ENCODE measurements at places on chromosomes 13 and 19.

GRCh38 chr13:40515702-40516101, 150.7 kb downstream of the FOXO1 start:
- DNase-seq = no peak

GRCh38 chr13:48975101-48975855, 434 bp upstream of the FNDC3A start:
- DNase-seq = no peak

DNA sequence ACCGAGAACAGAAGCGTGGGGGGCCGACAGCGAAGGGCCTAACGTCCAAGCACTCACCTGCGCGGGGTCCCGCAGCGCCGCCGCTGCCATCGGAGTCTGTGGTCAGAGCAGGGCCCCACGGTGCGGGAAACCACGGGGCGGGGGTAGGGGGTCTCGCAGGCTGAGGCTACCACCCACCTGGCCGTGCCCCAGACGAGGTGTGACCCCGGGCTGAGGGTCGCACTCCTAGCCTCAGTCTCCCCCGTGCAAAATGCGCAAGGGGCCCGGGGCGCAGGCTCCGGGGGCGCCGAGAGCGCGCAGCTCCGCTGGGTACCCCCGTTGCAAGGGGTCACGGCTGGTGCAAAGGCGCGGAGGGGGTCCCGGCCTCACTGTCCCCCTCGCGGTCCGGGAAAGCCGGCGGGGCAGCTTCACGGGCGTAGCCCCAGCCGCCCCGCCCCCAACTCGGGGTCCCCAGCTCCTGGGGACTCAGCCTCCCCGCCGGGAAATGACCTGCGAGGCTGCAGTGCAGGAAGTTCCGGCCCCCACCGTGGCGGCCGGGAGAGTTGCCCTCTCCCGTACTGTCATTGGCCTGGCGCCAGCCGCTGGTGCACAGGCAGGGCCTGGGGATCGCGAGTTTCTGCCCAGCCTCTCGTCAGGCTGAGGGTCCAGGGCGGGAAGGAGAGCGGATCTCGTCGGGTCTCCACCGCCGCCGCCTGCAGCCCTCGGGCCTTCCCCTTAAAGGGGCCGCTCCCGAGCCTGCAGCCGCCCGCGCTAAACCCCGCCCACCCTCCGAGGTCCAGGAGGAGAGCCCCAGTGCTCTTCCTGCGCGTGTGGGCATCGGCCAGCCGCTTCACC, at the start of gene ZNF792:
Gene ZNF792 (minus strand): TSS at position 657 of the 834 bp plus-strand sequence. CDS start 567 bp downstream, at position 90.
- no peak for DNase-seq

GRCh38 chr19:54390942-54391577, 24.2 kb upstream of the TTYH1 start:
- DNase-seq = no peak

DNA sequence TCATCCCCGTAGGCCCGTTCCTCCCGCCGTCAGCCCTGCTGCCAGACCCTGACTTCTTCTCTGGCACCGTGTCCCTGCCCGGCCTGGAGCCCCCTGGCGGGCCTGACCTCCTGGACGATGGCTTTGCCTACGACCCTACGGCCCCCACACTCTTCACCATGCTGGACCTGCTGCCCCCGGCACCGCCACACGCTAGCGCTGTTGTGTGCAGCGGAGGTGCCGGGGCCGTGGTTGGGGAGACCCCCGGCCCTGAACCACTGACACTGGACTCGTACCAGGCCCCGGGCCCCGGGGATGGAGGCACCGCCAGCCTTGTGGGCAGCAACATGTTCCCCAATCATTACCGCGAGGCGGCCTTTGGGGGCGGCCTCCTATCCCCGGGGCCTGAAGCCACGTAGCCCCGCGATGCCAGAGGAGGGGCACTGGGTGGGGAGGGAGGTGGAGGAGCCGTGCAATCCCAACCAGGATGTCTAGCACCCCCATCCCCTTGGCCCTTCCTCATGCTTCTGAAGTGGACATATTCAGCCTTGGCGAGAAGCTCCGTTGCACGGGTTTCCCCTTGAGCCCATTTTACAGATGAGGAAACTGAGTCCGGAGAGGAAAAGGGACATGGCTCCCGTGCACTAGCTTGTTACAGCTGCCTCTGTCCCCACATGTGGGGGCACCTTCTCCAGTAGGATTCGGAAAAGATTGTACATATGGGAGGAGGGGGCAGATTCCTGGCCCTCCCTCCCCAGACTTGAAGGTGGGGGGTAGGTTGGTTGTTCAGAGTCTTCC, 1.3 kb upstream of the CLASRP start:
- no peak for DNase-seq

DNA sequence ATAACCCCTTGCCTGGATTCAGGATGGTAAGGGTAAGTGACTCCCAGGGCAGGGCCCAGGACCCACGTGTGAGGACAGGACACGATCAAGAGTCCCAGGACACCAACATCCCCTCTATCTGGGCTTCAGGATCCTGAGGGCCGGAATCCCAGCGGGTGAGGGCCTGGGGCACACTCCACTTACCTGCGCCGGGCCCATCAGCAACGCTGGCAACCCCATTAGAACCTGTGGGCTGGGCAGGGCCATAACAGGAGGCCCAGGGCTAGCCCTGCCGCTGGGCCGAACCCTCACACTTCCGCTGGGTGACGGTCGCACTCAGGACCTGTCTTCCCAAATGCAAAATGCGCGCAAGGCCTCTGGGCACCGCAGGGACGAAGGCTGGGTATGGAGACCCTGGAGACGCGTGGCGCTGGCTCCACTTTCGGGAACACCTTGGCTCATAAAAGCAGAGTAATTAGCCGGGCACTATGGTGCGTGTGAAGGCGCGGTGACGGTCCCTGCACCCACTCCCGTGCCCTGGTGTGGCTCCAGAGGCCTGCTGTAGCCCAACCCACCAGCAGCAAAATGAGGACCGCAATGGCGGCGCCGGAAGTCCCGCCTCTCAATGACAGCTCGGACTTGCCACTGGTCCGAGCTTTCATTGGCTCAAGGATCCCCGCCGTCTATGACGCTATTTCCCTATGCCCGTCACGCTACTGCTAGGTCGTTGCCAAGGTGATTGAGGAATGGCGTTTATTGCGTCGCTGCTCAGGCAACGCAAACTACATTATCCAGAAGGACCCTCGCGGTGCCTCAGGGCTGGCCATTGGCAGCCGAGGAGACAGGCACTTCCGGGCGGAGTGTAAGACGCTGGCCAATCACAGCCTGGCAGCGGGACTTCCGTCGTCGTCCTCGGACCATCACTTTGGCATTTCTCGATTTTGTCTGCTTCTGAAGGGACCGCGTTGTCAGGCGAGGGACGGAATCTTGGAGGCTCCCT, at the start of gene ZNF132:
Gene ZNF132 (minus strand): TSS at position 578 of the 979 bp plus-strand sequence. CDS start 332 bp downstream, at position 246.
- DNase-seq = peak; percentile 92

- DNase-seq = no peak
Observed at GRCh38 chr19:35963514-35963913, 27.3 kb downstream of the LRFN3 start.

- DNase-seq = no peak
Observed at GRCh38 chr19:5481957-5482356, 26.7 kb downstream of the ZNRF4 start.

GRCh38 chr19:10557603-10558197, 8.1 kb downstream of the KRI1 start:
- DNase-seq = no peak

- no peak for DNase-seq
Observed at GRCh38 chr13:21530656-21531055, 71.6 kb upstream of the ZDHHC20 start.

- no peak for DNase-seq
Observed at GRCh38 chr13:44013758-44014291, 134.1 kb downstream of the LACC1 start.

- no peak for DNase-seq
Observed at GRCh38 chr13:65631078-65631477, 1599.1 kb downstream of the PCDH9 start.

DNA sequence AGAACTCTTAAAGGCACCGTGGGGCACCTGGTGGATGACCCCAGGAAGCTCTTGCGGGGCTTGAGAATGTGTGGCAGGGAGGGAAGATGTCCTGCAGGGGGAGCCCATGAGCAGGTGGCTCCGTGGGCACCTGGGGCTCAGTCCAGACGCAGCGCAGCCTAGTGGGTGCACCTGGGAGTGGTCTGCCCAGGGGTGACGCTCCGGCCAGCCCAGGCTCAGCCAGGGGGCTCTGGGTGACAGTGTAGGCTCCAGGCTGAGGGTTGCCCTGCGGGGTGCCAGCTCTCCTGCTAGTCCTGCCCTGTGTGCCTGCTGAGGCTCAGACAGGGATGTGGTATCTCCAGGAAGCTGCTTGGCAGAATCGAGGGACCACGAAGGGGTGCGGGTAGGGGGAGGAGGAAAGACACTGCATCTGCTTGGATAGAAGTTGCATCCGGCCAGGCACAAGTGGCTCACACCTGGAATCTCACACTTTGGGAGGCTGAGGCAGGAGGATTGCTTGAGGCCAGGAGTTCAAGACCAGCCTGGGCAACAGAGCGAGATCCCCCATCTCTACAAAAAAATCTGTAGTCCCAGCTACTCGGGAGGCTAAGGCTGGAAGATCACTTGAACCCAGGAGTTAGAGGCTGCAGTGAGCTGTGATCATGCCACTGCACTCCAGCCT, 15.0 kb upstream of the PGLS start:
- DNase-seq = no peak

- DNase-seq = no peak
Observed at GRCh38 chr13:51311957-51312520, 27.5 kb upstream of the SERPINE3 start.

- no peak for DNase-seq
Observed at GRCh38 chr19:31316201-31316951, 32.9 kb downstream of the TSHZ3 start.

DNA sequence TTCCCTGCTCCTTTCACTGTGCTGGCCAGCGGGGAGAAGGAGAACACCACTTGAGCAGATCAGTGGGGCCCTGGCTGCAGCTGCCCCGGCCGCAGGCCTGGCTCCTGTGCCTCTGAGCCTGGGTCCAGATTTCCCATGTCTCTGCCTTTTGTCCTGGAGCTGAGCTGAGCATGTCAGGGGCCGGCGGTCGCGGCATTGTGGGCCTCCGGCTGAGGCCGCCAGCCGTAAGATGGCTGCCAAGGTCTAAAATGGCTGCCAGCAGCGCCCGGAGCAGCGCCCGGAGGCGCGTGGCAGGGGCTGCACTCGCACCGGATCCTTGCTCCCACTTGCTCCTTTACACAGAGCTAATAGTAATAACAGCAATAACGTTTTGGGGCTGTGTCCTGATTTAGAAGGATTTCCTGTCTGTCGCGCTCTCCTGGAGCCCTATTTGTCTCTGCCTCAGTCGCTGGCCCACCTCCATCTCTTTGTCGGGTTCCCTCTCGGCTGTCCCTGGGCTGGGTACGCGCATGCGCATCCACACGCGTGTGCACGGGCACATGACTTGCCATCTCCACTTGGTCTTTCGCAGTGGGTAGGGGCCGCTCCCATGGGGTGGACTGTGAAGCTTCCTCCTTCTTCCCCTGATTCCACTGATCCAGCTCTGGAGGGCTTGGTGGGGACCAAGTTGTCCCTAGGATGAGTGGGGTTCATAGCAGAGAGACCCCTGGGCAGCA, 32.1 kb downstream of the LYL1 start:
- no peak for DNase-seq

- no peak for DNase-seq
Observed at GRCh38 chr13:37118016-37118415, 12.6 kb upstream of the CSNK1A1L start.

DNA sequence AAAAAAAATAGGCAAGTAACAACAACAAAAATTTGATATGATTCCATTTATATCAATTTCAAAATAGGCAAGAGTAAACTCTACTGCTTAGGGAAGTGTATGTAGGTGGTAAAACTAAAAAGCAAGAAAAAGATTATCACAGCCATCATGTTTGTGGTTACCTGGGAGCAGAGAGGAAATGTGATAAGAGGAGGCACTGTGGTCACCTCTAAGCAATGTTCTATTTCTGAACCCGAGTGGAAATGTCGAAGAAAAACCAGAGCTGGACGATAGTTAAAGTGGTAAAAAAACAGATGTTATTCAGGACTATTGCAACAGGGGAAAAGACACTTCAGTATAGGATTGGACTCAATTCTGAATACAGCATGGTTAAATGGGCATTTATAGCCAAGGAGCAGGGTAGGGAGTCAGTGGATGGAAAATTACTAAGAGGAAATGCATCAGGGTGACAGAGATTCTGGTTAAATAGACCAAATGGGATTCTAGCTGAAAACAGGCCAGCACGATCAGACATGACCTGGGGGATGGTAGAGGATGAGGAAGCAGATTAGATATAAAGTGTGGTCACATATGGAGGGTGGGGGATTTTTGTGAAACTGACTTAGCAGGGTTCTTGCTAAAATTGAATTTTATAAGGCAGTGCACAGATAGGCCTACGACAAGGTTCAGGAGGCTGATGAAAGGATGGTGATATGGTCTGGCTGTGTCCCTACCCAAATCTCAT, 6.0 kb upstream of the TEX30 start:
- DNase-seq = no peak

DNA sequence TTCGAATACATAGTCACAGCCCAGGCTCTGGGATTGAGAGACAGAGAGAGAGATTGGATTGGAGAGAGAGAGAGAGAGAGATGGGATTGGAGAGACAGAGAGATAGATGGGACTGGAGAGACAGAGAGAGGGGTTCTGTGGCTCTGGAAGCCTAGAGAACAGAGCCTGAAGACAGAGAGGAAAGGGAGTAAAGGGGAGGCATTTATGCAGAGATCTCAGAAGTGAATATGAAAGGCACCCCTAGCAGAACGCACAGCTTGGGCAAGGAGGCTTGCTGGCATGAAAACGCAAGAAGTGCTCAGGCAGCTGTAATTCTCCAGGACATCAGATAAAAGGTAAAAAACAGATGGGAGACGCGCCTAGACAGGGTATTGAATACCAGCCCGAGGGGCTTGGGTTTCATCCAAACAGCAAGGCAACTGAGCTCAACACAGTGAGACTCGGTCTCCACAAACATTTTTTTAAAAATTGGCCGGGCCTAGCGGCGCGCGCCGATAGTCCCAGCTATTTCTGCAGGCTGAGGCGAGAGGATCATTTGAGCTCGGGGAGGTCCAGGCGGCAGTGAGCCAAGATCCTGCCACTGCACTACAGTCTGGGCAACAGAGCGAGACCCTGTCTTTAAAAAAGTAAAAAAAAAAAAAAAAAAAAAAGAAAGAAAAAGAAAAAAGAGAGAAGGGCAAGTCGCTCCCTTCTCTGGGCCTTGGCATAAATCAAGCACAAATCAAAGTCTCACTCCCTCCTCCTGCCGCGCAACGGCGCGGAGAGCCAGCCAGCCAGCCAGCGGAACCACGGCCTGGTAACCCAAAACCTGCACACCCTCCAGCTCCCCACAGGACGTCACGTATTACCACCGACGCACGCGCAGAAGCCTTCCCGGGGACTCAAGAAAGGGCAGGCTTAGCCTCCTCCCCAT, 774 bp upstream of the PPP2R1A start:
- DNase-seq = no peak

DNA sequence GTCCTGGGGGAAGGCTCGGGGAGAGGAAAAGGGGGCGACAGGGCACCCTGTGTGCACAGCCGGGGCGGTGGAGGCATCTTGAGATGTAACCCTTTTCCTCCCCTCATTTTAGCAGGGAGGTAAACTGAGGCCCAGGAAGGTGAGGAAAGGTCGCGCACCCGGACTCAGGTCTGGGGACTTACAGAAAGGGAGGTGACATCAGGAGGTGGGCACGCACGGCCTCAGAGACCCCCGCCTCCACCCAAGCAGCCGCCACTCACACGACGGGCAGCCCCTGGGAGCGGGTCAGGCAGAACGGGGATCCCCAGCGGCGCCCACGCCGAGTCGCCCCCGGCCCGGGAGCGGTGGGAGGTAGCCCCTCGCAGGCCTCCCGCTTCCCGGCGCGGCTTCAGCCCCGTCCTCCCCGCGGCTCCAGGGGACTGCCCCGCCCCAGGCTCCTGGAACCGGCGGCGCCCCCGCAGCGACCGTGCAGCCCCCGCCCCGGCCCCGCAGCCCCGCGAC, 477 bp downstream of the PIP5K1C start:
- no peak for DNase-seq

Data from esophagus squamous epithelium (tissue), 5 donors.